Osteocyte (in vitro differentiated cells): ENCODE measurements at places on chromosomes 13 and 19. TPM values are rescaled to one million over a fixed set of nuclear protein-coding genes. Genes with fewer than 3 reads are reported as not detected.

- DNase-seq = no peak
These were observed 162.1 kb downstream of the NHLRC3 start for GRCh38 chr13:39200249-39200910.

GRCh38 chr19:6833166-6833790 is 54.1 kb upstream of the ADGRE1 start:
- DNase-seq = no peak

DNA sequence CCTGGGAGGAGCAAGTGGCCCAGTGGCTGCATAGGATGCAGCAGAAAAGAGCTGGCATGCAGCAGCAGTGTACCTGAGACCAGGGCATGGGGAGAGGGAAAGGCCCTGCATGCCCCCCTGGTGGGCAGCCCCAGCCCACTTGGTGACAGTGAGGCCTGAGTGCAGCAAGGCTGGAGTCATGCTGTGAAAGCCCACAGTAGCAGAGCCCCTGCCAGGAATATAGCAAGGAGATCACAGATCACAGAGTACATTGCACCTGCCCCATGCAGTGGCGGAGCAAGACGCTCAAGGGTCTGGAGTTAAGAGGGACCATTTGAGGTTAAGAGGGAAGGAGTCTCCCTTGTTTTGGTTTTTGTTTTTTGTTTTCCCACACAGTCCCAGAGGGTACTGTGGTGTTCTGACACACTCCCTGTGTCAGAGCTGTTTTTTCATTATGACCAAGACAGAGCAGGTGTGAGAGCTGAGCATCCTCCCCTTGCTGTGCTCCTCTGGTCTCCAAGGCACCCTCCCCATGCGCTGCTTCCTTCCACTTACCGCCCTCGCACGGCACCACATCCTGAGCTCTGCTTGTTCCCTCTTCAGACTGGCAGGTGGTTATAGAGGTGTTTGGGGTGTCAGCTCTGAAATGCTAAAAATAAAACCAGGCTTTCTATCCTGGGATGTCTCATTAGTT is 85.0 kb upstream of the UBL3 start:
- DNase-seq = no peak

GRCh38 chr13:35912841-35913240 is 218.3 kb downstream of the DCLK1 start:
- DNase-seq = no peak

DNA sequence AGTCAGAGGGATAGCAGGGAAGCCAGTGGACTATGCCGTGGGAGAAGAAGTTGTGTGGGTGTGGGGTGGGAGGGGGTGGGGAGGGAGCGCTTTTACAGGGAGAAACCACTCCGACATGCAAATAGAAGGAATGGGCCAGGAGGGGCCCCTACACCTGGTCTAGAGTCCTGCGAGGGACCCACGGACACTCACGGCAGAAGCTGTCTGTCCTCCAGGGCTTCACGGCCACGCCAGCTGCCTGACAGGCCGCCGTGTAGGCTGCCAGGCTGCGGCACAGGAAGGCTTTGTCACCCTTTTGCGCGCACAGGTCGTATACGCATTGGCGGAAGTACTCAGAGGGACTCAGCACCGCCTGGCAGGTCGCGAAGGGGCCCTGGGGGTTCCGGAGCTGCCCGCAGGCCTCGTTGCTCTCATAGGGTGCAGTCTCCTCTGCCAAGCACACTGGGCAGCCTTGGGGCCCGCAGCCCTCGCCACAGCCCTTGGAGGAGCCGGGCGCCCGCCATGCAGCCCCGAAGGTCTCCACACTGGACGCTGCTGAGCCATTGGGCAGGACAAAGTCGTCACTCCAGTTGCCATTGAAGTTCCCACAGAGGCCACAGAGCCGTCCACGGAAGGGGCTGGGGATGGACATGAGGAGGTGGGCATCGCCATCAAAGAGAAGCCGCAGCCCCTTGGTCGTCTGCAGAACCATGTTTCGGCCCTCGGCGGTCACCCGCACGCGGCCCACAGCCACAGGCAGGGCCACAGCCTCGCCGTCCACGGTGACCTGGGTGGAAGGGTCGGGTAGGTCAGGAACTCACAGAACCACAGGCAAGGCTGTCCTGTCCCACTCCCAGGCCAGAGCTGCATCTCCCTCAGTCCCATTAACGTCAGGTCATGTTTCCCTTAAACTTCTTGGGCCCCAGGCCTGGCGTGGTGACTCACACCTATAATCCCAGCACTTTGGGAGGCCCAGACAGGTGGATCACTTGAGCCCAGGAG is 26.0 kb upstream of the FBL start:
- DNase-seq = no peak

- DNase-seq = no peak
These were observed 399.5 kb downstream of the RFC3 start for GRCh38 chr13:34217343-34218025.

DNA sequence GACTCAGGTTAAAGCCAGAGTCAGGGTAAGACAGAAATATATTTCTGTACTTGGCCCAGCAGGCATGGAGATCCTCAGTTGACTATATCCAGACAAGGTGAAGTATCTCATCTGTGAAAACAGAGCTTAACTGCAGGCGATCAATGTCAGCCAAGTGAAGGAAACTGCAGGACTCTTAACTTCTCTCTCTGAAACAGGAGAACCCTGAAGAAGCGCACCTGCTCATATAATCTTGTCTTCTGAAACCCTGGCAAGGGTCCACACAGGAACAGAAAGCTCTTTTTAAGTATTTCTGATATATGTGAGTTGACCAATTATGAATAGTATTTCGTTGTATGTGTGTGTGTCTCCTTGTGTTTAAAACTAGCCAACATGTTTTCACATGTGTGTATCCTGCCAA is 504.8 kb upstream of the SLITRK5 start:
- no peak for DNase-seq

GRCh38 chr19:5115771-5116202 is 146.9 kb downstream of the KDM4B start:
- DNase-seq = no peak

DNA sequence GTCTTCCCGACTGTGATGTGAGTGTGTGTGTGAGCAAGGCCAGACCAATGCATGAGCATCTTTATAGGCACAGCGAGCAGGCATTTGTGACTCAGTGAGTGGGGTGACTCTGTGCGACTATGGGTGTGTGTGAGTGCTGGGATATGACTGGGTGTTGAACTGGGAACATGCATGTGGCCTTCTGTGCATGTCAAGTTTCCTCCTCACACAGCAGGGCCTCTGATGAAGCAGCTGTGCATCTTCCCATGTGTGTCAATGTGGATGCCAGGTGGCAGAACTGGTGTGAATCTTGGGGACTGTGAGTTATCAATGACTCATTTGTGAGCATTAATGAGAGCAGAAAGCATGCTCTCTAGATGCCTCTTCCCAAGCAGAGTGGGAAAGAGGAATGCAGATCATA is 12.1 kb upstream of the LGALS14 start:
- no peak for DNase-seq

- DNase-seq = no peak
These were observed 16.5 kb upstream of the FOSB start for GRCh38 chr19:45451131-45451849.

GRCh38 chr13:35483761-35484160 is 7.3 kb upstream of the MAB21L1 start:
- no peak for DNase-seq

- no peak for DNase-seq
These were observed 1.7 kb downstream of the TBXA2R start for GRCh38 chr19:3604987-3605343.

DNA sequence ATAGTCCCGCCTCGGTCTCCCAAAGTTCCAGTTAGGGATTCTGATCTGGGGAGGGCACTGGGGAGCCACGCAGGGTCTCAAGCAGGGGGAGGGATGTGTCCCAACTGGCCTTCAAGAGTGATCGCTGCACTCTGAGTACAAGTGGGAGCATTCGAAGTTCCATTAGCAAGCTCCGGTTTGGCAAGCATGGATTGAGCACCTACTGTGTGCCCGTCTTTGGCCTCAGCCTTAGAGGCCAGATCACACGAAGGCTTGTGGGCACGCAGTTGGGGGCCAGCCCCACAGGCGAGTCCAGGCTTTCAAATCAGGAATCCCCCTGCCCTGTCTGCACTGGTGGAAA is 32.1 kb upstream of the TCF3 start:
- no peak for DNase-seq

DNA sequence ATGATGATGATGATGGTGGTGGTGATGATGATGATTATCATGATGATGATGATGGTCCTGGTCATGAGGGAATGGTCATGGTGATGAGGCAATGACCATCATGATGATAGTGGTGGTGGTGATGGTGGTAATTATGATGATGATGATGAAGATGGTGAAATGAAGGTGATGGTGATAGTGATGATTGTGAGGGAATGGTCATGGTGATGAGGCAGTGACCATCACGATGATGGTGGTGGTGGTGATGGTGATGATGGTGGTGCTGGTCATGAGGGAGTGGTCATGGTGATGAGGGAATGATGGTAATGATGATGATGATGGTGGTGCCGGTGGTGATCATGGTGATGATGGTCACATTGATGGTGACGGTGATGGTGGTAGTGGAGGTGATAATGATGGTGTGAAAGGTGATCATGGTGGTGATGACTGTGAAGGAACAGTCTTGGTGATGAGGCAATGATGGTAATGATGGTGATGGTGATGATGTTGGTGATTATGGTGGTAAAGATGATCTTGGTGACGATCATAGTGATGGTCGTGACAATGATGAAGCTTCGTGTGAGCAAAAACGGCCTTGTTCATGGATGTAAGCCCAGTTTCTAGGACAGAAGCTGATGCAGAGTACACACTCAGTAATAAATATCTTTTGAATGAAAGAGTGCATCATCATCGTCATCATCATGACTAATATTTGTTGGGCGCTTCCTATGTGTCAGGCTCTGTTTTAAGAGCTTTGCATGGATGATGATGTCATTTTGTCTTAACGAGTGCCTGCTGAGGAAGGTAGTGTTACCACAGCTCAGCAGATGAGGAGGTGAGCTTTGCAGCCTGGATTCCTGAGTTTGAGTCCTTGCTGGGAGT is 17.3 kb downstream of the SBK2 start:
- no peak for DNase-seq

DNA sequence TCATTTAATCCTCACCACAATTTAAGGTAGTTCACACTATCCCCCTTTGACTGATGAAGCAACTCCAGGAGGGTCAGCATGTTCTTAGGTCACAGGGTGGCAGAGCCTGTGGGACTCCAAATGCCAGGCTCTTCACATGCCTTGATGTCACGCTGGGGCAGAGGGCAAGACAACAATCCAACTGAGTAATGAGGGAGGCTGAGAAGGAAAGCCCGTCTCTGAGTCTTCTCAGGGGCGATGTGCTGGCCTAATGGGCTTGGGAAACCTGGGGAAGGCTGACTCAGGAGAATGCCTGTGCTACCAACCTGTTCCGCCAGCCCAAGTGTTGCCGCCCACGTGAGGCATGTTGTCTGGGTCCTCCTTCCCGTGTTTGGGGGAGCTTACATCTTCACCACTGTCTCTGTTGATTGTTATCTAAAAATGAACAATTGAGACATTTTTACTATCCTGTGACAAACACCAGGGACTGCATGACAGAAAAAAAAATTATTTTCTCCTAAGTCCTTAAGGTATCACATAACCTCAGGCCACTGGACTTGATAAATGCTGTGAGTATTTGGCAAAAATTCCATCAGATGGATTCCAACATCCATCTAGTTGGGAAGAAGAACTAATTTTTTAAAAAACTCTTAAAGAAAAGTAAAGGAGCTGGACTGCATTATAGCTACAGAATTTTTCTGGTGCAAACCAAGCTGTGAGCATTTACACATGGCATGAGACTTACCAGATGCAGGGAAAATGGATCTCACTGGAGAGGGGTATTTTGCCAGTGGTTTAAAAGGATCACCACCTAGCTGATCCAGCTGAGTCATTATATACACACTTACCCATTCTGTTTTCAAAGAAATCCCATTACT is 157.5 kb downstream of the RGCC start:
- DNase-seq = no peak

- DNase-seq = peak; percentile 95
These were observed at the start of gene PTPRS for GRCh38 chr19:5340637-5341447. PTPRS (minus strand) TSS chr19:5340812; CDS start chr19:5286140, 54,672 bp downstream.

DNA sequence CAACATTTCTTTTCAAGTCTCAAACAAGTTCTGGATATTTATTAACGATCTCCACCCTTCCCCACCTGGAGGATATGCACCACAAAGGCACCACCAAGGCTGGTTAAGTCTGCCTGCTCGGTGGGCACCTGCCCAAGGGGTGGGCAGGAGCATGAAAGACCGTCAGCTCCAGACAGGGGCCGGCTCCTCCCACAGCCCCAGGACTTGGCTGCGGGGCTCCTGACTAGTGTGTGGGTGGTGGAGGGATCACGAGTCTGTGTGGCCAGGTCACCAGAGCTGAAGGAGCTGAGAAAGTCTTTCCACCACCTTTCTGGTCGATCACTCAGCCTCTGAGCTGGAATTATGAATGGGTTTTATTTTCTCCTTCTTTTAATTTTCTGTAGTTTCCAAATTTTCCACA is 7.8 kb downstream of the SLC7A1 start:
- DNase-seq = no peak

DNA sequence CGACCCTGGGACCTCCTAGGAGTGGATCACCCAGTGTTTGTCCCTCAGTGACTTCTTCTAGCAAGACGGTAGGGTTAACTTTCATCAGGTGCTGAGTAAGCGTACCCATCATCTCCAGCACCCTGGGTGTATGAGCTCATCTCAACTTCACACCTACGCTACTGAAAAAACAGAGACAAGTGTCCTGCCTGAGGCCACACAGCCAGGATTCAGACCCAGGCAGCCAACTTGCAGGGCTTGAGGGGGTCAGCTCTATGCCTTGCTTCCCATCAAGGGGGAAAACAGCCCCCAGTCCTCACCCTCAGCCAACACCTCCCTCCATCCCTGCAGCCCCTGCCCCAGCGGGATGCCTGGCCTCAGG is 4.6 kb downstream of the TLE2 start:
- DNase-seq = no peak

GRCh38 chr13:39132286-39133230 is 94.3 kb downstream of the NHLRC3 start:
- DNase-seq = no peak

DNA sequence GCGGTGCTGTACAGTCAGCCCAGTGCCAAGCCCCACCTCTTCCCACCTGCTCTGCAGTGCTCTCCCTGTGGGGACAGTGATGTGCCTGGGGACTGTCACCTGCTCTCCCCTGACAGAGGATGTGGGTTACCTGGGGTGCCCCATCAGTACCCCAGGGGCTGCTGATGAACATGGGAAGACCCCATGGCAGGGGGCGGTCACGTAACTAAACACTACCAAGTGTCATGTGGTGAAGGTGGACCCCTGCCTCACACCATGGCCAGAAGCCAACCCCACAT is 12.7 kb downstream of the KDM4B start:
- no peak for DNase-seq

GRCh38 chr13:68927387-68928026 is 1180.1 kb upstream of the ATXN8OS start:
- no peak for DNase-seq

GRCh38 chr13:40878321-40878720 is 88.9 kb downstream of the SLC25A15 start:
- no peak for DNase-seq

GPR18 gene
- total RNA-seq = not detected in 2 replicates

HIF3A gene
- total RNA-seq = 77.5 and 101 TPM in 2 replicates

WDR87 gene
- not detected in 2 replicates for total RNA-seq

PRR22 gene
- total RNA-seq = 2.0 and 3.1 TPM in 2 replicates

SDHAF1 gene
- total RNA-seq = 15.4 and 15.5 TPM in 2 replicates

MTUS2 gene
- total RNA-seq = 0.05 TPM in 1 of 2 replicates, not detected in the other

GDF15 gene
- total RNA-seq = 41.9 and 47.9 TPM in 2 replicates

EPSTI1 gene
- total RNA-seq = 10.5 and 13.2 TPM in 2 replicates

YIF1B gene
- total RNA-seq = 54.6 and 59.9 TPM in 2 replicates

RDH8 gene
- total RNA-seq = not detected in 2 replicates
